Tibial nerve (tissue), 4 donors: ENCODE measurements at places on chromosomes 7 and 10. TPM values are rescaled to one million over a fixed set of nuclear protein-coding genes. Genes with fewer than 3 reads are reported as not detected.

DNA sequence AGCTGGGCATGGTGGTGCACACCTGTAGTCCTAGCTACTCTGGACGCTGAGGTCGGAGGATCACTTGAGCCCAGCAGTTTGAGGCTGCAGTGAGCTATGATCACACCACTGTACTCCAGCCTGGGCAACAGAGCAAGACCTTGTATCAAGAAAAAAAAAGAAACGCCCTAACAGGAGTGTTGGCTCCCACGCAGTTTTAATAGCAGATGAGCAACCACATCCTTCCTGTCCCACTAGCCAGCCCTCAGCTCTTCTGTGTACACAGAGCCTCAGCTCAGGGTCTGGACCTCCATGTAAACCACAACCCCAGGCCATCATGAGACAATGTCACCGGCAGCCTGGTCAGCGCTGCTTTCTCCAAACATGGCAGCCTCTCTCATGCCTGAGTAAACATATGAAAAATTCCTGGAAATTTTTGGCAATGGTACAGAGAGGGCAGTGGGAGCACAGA, 108.2 kb downstream of the PIP4K2A start:
- H3K36me3 ChIP-seq: peaks cover 22% of the 10 kb centered on the region
- H3K4me1 ChIP-seq: no peaks in the 10 kb centered on the region
- DNase-seq: no peak
- no peaks in the 10 kb centered on the region for H3K27me3 ChIP-seq
- no peak overlapping the region for H3K27ac ChIP-seq
- H3K4me3 ChIP-seq: no peak overlapping the region

- no peak for DNase-seq
- no peaks in the 10 kb centered on the region for H3K36me3 ChIP-seq
- H3K27ac ChIP-seq: no peak overlapping the region
Observed at GRCh38 chr7:92547579-92547978, 19.0 kb downstream of the RBM48 start.

DNA sequence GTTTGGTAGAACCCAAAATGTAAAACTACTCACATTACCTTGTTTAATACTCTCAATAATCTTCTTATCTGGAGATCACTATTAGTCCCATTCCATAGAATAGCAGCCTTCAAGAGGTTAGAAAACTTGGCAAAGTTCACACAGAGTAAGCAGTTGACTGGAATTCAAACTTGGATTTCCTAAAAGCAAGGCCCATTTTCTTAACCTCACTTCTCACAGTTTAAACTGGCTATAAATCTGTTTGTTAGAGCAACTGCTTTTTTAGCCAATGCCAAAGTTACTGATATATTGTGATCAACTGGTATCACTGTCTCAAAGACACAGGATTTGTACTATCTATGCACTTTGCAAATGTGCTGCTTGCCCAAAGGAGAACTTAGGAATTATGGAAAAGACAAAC, 230.2 kb downstream of the THSD7A start:
- peaks cover 24% of the 10 kb centered on the region for H3K4me1 ChIP-seq
- no peaks in the 10 kb centered on the region for H3K27me3 ChIP-seq
- H3K27ac ChIP-seq: no peak overlapping the region
- DNase-seq: no peak
- no peaks in the 10 kb centered on the region for H3K36me3 ChIP-seq
- H3K4me3 ChIP-seq: no peak overlapping the region

DNA sequence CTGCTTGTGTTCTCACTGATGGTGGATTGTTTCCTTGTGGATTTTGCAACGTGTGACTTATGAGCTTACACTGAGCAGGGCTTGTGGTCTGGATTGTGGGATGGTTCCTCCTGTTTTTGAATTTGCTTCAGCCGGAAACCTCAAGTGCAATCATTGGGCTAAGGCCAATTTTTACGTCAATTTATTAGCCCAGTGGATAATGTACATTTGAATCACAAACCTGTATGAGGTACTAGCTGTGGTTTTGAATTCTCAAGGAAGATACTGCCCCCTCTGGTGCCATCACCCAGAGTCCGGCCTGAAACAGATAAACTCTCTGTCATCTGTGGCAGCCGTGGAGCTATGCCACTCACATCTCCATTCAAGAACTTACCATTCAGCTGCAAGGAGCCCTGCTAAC, 7.3 kb upstream of the ZNF777 start:
- H3K4me1 ChIP-seq: no peaks in the 10 kb centered on the region
- no peak overlapping the region for H3K27ac ChIP-seq
- H3K4me3 ChIP-seq: no peak overlapping the region
- no peaks in the 10 kb centered on the region for H3K27me3 ChIP-seq
- DNase-seq: no peak

DNA sequence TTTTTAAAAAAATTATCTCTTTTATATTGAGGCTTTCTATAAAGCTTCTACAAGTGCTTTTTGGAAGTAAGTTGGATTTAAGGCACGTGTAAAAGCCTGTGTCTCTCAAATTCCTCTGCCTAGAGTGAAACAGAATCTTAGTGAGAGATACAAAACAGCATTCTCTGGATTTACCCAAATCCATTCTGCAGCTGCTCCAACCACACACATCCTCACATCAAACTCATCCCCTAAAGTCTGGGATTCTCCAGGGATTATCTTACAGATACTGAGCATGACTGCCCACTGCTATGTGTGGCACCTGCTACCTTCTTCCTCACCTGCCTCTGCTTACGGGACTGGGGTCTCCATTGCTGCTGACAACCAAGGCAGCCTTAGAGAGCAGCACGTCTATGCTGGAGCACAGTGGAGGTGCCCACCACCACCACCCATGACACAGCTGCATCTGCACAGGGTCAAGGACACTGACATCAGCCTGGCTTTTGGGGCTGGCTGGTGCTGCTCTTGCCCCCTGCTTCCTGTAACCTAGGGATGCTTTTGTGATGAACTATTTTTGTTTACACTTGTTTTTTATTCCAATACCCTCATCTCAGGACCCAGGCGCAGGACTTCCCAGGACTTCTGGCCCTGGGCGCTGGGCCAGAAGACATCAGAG, 139.2 kb upstream of the NAMPT start:
- H3K36me3 ChIP-seq: no peaks in the 10 kb centered on the region
- no peak for DNase-seq
- peak overlapping the region; percentile 7 for H3K27ac ChIP-seq
- H3K4me3 ChIP-seq: no peak overlapping the region
- peaks cover 43% of the 10 kb centered on the region for H3K4me1 ChIP-seq

DNA sequence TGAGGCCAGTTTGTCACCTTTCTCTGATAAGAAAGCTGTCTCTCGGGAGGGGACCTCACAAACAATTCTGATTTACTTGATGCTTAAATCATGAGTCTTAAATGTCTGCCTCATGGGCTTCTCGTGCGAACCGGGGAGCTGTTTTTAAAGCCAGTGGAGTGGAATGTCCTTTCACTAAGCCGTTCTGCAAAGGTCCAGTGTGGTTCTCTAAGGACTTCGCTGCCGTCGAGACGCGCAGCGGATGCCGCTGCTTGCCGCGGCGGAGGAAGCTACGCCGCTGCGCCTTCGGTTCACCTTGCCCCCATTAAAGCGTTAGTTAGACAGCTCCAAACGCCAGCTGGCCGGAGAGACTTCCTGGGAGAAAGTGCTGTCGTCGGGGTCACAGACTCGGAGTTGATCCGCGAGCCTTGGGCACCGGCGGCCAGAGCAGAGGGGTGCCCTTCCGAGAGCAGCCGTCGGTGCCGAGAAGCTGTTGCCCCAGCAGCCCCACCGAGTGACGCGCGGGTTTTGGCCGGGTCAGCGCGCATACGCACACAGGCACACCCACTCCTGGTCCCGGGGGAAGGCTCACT, 1.3 kb upstream of the HMX3 start:
- H3K36me3 ChIP-seq: no peaks in the 10 kb centered on the region
- no peak overlapping the region for H3K4me3 ChIP-seq
- peaks cover 61% of the 10 kb centered on the region for H3K4me1 ChIP-seq

DNA sequence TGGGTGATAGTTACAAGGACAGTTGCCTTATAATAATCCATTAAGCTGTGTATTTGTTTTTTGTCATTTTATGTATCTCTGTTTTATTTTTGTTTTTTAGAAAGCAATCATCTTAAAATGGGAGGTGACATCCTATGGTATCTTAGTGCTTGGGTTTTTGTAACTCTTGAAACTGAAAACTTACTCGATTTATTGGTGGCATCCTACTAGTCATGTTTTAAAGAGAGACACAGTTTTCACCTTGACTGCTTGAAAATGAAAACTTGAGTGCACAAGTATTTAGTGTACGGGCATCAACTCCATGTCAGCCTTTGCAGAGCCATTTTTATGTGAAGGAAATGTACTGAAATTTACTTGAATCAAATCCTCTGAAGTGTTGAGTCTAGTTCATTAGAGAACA, 103.8 kb upstream of the SAMD8 start:
- no peak overlapping the region for H3K4me3 ChIP-seq
- no peak overlapping the region for H3K27ac ChIP-seq
- no peaks in the 10 kb centered on the region for H3K36me3 ChIP-seq
- DNase-seq: no peak

GRCh38 chr10:15352836-15353235, 18.3 kb downstream of the FAM171A1 start:
- peaks cover 5% of the 10 kb centered on the region for H3K4me1 ChIP-seq
- DNase-seq: no peak
- H3K36me3 ChIP-seq: no peaks in the 10 kb centered on the region

GRCh38 chr7:111785076-111785475, 222.8 kb upstream of the IMMP2L start:
- no peak for DNase-seq
- H3K27ac ChIP-seq: no peak overlapping the region
- no peak overlapping the region for H3K4me3 ChIP-seq
- no peaks in the 10 kb centered on the region for H3K27me3 ChIP-seq
- H3K4me1 ChIP-seq: no peaks in the 10 kb centered on the region

- H3K4me1 ChIP-seq: no peaks in the 10 kb centered on the region
- H3K36me3 ChIP-seq: no peaks in the 10 kb centered on the region
- H3K27ac ChIP-seq: no peak overlapping the region
- H3K27me3 ChIP-seq: no peaks in the 10 kb centered on the region
Observed at GRCh38 chr10:19961076-19962053, 145.1 kb downstream of the PLXDC2 start.

DNA sequence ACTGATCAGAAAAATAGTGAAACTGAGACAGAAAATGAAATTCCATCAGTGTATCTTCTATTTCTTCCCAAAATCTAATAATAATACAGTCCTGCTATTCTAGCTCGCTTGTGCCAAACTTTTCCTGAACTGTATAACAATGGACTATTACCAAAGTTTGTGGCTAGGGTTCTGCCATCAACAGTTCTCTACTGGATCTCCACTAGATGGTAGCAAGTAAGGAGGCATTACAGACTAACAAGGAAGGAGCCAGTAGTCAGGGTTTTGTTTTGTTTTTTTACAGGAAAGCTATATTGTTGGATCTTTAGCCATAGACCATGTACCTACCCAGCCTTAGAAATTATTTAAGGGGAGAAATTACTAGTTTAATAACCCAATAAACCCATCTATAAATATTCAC, 10.8 kb downstream of the MTERF1 start:
- no peak for DNase-seq
- H3K27ac ChIP-seq: no peak overlapping the region
- H3K27me3 ChIP-seq: no peaks in the 10 kb centered on the region
- H3K4me3 ChIP-seq: no peak overlapping the region
- H3K4me1 ChIP-seq: no peaks in the 10 kb centered on the region
- H3K36me3 ChIP-seq: peaks cover 43% of the 10 kb centered on the region

DNA sequence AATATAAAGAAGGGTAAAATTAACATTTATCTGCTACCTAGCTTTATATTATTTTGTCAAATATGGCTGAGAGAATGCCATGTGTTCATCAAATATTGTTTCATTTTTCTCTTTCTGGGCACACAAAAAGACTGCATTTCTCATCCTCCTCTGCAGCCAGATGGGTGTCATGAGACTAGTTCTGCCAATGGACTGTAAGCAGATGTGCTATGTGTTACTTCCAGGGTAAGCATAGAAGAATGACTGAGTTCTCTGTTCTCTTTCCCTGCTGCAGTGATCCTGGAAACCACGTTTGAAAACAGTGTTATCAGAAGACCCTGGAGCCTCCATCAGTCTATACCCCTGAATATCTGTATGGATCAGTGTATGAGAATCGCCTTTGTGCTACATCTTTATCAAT, 24.1 kb upstream of the SLK start:
- H3K36me3 ChIP-seq: no peaks in the 10 kb centered on the region
- H3K4me1 ChIP-seq: no peaks in the 10 kb centered on the region
- no peak overlapping the region for H3K27ac ChIP-seq
- DNase-seq: no peak

DNA sequence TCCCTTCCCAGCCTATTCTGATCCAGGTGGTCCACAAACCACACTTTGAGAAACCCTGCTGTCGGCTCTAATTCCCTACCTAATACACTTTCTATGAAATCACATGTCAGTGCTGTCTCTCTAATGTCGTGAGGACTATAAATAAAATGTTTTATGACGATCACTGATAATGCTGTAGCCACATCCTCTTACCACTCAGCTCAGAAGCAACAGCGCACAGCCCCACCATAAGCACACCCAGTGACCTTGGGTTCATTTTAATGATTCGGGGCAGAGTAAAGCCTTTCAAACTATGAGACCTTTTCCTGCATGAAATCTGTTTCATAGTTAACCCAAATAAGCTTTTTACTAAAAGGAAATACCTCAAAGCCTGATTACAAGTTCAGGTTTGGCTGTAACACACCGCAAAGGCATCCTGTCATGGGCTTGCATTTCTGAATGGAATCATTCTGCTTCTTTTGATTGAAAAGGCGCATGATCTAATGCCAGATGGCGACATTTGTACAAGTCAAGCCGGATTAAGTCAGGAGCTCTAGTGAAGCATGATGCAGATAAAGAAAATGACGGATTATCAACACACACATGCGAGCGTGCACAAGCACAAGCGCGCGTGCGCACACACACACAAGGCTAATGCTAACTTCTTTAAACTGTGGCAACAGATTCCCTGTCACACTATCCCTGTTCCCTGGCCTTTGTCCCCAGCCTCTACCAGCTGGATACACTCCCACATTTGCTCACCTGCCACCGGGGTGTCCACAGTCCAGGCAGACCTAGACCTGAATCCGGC, 180.5 kb upstream of the PDE1C start:
- no peak overlapping the region for H3K4me3 ChIP-seq
- no peak overlapping the region for H3K27ac ChIP-seq
- no peaks in the 10 kb centered on the region for H3K4me1 ChIP-seq
- no peaks in the 10 kb centered on the region for H3K36me3 ChIP-seq

DNA sequence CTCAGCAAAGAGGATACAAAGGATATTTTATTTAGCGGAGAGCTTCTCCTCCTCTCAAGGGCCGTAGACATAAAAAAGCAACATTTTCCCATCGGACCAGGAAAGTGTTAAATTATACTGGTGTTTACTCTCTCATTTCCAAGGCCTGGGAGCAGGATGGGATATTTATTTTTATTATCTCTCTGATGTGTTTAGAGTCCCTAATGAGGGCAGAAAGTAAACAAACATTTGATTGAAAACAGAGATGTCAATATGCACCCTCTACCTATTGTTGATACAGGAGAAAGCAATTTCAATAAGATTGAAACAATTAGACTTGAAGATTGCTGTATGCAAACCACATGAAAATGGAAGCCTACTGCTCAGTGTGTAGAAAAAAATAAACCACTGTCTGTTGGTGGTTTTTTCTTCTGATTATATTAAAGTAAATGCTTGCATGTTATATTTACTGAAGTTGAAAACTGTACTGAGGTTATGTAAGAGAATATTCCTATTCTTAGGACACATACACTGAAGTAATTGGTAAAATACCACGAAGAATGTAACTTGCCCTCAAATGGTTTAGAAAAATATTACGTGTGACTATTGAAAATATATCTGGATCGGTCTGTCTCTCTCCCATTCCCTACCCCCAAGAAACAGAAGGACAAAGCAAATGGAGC, 59.3 kb downstream of the ATXN7L1 start:
- no peak for DNase-seq
- no peak overlapping the region for H3K27ac ChIP-seq
- no peak overlapping the region for H3K4me3 ChIP-seq
- no peaks in the 10 kb centered on the region for H3K27me3 ChIP-seq

The PRRT4 gene
- total RNA-seq: 0.78 TPM

The UFSP1 gene
- total RNA-seq: 4.0 TPM

The TMEM270 gene
- not detected for total RNA-seq

The WDFY4 gene
- total RNA-seq: 5.0 TPM

The AKR1D1 gene
- not detected for total RNA-seq

The SLC39A12 gene
- not detected for total RNA-seq
